ENCODE measurements at places on chromosomes 4 and X.

GRCh38 chr4:19832411-19832810, 419.3 kb upstream of the SLIT2 start:
- peak; percentile 11 for DNase-seq

DNA sequence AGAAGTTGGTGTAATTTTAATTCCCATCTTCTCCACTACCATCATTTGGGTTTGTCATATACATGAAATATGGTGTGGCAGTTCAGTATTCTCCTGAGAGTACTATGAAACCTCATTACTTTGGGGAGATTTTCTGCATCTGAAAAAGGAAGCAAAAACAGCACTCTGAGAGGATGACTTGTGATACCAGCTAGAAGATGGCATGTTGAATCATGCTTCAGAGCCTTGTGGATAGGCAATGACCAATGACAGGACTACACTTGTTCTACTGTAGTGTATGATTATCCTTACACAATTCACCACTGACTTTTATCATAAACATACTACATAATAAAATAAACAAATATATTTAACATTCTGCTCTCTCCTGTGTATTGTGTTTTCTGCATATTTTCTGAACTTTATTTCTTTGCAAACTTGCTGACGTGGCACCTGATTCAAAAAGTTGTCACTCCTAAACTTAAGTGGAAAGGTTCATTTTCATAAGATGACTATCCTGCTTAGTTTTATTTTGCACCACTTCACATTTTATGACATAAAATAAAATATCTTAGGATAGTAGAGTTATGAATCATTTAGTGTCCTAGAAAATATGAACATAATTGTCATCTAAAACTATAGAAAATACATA, 991.3 kb downstream of the FSTL5 start:
- peak; percentile 32 for DNase-seq

DNA sequence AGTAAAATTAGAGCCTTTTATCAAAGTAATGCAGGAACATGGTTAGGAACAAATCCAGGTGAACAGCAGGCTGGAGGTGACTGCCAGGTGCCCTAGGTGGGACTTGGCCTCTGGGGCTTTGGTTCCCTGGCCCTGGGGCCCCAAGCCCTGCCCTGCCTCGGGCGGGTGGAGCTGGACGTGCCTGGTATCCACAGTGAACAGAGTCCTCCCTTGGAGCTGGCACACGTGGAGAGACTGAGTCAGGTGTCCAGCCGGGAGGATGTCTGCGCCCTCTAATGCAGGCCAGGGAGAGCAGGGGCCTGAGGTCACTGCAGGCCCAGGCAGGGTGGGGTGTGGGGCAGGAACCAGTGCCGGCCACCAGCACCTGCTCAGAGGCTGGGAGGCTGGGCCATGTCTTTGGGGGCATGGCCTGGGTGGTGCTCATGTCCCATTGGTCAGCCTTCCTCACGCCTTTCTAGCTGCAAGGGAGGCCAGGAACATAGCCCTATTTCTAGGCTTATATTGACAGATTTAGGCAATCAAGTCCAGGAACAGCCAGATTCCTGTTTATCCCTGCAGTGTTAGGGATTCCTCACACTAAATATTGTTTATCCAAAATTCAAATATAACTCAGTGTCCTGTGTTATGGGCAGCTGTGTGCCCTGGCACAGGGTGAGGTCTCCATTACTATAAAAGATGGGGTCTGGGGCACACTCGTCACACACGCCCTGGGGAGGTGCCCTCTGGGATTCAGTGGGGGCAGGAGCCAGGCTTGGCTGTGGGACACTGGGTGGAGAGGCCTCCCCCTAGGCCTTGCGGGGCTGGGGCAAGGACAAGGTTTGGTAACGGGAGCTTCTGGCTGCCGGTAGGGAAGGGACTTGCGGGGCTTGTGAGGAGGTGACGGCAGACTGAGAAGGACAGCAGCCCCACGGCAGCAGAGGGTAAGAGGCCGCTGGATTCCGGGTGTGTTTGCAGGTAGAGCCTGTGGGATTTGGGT, 14.3 kb upstream of the NAT8L start:
- DNase-seq, result no peak

GRCh38 chr4:77605210-77605902, at the start of gene CXCL13:
Gene CXCL13 (plus strand): TSS chr4:77605820. CDS start chr4:77605866, 46 bp downstream.
- no peak for DNase-seq

GRCh38 chr4:68416591-68416990, 30.7 kb upstream of the TMPRSS11E start:
- DNase-seq, result peak; percentile 81

- peak; percentile 38 for DNase-seq
Measured at GRCh38 chrX:40402831-40403533, 177.8 kb upstream of the ATP6AP2 start.

DNA sequence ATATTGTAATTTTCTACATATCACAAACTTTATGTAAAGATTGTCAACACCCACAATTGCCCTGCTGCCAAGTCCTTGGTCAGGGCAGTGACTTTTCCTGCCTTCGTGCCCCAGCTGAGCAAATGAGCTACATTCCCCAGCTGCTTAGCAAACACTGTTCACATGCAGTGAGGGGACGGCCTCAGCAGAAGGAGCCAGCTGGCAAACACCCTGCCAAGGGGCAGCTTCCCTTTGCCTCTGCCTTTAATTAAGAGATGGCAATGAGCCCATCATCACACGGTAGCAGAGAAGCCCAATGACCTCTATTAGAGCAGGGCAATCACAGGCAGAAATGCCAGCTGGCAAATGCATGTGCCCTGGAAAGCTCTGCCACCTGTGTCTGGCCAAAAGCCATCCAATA, 253.4 kb downstream of the EPHA5 start:
- DNase-seq, result no peak

GRCh38 chrX:36577006-36577405, 431.2 kb upstream of the FAM47C start:
- DNase-seq, result peak; percentile 13

DNA sequence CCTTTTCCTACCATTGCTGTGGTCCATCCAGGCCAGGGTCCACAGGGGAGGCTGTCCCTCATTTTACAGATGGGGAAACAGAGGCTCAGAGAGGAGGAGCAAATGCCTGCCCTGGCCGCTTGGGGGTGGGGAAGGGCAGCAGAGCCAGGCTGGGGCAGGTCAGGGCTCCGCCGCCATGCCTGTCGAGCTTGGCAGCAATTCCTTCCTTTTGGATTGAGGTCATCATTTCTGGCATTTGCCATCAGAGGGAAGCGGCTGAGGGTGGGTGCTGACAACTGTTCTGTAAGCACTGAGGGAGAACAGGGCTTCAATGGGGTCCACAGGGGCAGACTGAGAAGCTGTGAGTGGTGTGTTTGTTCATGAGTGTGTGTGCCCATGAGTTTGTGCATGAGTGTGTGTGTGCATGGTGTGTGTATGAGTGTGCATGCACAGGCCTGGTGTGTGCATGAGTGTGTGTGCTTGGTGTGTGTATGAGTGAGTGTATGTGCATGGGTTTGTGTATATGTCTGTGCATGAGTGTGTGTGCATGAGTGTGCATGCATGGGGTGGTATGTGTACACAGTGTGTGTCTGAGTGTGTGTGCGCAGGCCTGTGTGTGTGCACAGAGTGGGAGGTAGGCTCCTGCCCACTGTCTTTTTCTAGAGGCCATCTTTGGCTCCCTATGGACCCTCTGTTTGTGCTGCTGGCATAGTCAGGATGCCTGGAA, 115.2 kb downstream of the SORCS2 start:
- no peak for DNase-seq

GRCh38 chr4:83370640-83370906, 35.9 kb upstream of the HPSE start:
- peak; percentile 33 for DNase-seq

- DNase-seq, result peak; percentile 26
Measured at GRCh38 chr4:183722731-183723560, 63.9 kb downstream of the TRAPPC11 start.

GRCh38 chr4:78726546-78726945, 49.6 kb upstream of the BMP2K start:
- DNase-seq, result no peak

- DNase-seq, result no peak
Measured at GRCh38 chr4:73709451-73710033, 30.8 kb upstream of the CXCL8 start.

GRCh38 chr4:168564023-168564422, 67.2 kb downstream of the PALLD start:
- DNase-seq, result no peak

- DNase-seq, result peak; percentile 83
Measured at GRCh38 chr4:185811509-185812364, at the start of gene SORBS2. Gene SORBS2 (minus strand): TSS chr4:185812194. CDS start chr4:185690571, 121,623 bp downstream.

DNA sequence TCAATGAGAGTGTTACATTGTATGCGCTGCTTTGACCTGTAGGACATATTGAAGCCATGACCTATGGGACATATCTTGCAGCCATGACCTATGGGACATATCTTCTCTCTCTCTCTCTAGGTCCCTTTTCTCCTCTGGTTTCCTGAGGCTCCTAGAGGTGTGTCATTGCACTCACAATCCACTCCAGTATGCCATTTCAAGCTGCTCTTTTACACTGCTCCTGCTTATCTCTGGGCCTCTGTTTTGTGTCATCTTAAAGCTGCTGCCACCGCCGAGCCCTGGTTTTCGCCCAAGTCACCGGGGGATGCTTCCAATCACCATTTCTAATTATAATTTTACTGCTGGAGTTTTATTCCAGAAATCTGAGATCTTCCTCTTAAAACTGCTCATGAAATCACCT, 336.1 kb downstream of the GALNTL6 start:
- DNase-seq, result no peak

DNA sequence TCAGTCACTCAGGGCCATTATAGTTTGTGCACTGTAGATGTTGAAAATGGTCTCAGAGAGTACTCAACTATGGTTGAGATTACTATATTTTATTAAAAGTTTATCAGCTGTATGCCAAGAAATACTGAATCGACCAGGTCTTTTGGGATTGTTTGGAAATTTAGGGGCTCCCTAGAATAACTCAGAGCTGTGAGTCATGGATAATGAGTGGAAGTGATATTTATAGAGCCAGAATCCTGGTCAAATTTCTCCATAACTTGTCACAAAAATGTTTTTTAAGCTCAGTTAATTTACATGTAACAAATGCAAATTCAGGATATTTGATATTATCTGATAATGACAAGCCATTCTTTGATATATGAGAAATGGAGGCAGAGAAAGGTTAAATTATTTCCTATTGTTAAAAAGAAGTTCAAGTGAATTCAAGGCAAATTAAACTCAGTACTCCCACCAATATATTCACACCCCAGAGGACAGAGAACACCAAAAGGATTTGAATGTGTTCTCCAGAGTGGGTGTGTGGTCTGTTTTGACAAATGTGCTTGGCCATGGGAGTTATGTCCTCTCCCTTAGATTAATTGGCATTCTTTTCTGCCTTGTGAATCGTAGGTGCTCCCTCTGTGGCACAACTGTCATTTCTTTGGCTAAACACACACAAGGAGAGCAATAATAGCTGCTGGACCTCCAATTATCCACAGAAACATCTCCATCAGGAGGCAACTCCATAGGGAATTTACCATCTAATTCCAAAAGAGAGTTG, 37.7 kb downstream of the ARHGAP24 start:
- no peak for DNase-seq

DNA sequence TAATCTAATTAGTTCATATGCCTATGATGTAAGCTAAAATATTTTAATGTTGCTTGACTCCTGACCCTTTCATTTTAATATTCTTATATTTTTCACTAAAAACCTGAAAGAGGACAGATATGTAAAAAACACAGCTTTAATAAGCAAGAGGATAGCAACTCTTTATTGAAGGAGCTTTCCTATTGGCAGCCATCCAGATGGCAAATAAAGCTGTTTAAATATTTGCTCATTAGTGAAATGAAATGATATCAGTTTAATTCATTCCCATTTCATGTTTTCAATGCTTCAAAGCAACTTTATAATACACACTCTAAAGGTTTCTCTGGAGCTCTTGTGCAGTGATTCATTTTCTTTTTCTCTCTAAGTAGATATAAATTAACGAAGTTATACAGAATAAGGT, 473.4 kb downstream of the PCDH7 start:
- peak; percentile 15 for DNase-seq

GRCh38 chrX:98067611-98068010, 1183.9 kb downstream of the RPA4 start:
- DNase-seq, result peak; percentile 11

DNA sequence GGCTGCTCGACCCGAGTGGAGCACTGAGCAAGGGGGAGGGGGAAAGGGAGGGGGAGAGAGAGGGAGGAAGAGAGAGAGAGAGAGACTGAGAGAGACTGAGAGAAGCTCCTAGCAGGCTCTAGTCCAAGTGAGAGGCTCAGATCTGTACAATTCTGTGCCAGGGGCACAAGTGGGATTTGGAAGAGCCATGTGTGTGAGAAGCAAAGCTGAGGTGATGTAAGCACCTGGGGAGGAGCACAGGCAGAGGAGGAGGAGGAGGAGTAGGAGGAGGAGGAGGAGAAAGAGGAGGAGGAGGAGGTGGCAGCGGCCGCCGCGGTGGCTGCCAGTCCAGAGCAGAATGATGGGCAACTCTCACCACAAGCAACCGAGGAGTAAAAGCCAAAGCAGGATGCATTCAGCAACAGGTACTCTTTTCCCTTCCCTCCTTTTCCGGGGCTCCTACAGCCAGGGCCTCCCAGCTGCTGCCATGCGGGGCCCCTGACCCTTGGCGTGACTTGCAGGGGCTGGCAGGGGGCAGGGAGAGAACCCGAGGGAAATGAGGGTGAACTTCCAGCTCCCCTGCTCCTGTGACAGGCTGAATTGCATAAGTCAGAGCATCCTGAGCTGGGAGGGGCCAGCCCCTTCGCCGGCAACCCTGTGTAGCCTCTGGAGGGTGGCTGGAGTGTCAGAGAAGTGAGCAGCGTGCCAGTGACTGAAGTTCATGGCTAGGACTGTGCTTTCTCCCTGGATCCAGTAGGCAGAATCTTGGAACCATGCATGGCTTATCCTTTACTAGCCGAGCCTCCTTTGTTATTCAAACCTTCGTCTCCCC, 62.2 kb downstream of the RTL5 start:
- DNase-seq, result no peak

- peak; percentile 94 for DNase-seq
Measured at GRCh38 chr4:73707918-73708577, 32.3 kb upstream of the CXCL8 start.

- DNase-seq, result no peak
Measured at GRCh38 chr4:27592738-27593137, 732.1 kb downstream of the STIM2 start.

GRCh38 chr4:177313263-177313662, 3.6 kb downstream of the NEIL3 start:
- peak; percentile 33 for DNase-seq

GRCh38 chr4:8739317-8739716, 132.3 kb downstream of the HMX1 start:
- no peak for DNase-seq

DNA sequence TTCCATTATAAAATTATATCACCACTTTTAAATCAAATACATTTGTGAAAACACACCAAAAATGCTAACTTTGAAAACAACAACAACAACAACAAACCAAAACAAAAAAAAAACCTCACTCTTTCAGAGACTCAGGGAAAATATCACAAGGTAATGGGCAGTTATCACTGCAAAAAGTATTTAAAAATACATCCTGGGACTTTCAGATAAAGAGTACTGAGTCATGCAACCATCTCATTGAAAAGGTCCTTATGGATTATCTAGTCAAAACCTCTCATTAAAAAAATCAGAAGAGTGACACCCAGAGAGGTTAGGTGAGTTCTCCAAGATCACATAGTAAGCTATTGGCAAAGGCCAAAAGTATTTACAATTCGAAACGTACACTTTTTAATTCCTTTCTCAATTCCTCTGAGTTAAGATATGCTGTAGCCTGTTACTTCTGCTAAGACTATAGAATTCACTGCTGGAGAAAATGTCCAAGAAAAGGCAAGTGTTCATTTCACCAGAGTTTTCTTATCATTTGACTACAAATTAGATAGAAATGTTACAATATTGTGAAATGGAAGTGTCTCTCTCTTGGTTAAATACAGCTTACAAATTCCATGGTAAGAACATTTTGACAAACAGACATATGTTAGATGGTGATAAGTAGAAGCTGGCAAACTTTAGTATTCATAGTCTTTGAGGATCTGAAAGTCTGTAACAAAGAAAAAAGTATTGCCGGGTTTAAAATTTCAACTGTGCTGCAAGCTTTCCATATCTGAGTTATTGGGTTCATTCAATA, 9.3 kb downstream of the STX18 start:
- no peak for DNase-seq
